Placental pericyte (primary cell): ENCODE measurements at places on chromosomes 12 and 14. TPM values are rescaled to one million over a fixed set of nuclear protein-coding genes. Genes with fewer than 3 reads are reported as not detected.

GPRC5A gene
- total RNA-seq: 17.9 and 50.1 TPM in 2 replicates

KCNJ8 gene
- 0.57 TPM in 1 of 2 replicates, not detected in the other for total RNA-seq

RPL10L gene
- not detected in 2 replicates for total RNA-seq

POTEG gene
- total RNA-seq: not detected in 2 replicates

ST8SIA1 gene
- under 0.01 TPM in 1 of 2 replicates, not detected in the other for total RNA-seq

KERA gene
- total RNA-seq: not detected in 2 replicates

CPNE8 gene
- total RNA-seq: 17.9 and 24.3 TPM in 2 replicates

SCNN1A gene
- total RNA-seq: 0.44 and 0.57 TPM in 2 replicates

RPS26 gene
- total RNA-seq: 329 and 597 TPM in 2 replicates

AKAP3 gene
- 1.0 and 3.5 TPM in 2 replicates for total RNA-seq

PLD4 gene
- total RNA-seq: under 0.01 TPM in 1 of 2 replicates, not detected in the other

SYT1 gene
- total RNA-seq: 1.3 and 5.2 TPM in 2 replicates

SIRT4 gene
- total RNA-seq: 0.66 and 0.86 TPM in 2 replicates

DEPDC4 gene
- total RNA-seq: 1.1 and 2.4 TPM in 2 replicates

CLEC2A gene
- total RNA-seq: not detected in 2 replicates

CNTN1 gene
- total RNA-seq: 0.43 TPM in 1 of 2 replicates, not detected in the other

GPRC5D gene
- not detected in 2 replicates for total RNA-seq

HCAR2 gene
- total RNA-seq: 2.4 TPM in 1 of 2 replicates, not detected in the other

SOS2 gene
- 26.6 and 27.1 TPM in 2 replicates for total RNA-seq

SPTB gene
- 0.22 and 0.57 TPM in 2 replicates for total RNA-seq

MOAP1 gene
- total RNA-seq: 9.3 and 12.9 TPM in 2 replicates

BICDL1 gene
- total RNA-seq: not detected in 2 replicates

SLCO1B1 gene
- not detected in 2 replicates for total RNA-seq

SMCO3 gene
- not detected in 2 replicates for total RNA-seq

APOF gene
- not detected in 2 replicates for total RNA-seq

LRRIQ1 gene
- 0.29 TPM in 1 of 2 replicates, not detected in the other for total RNA-seq

OR4K15 gene
- total RNA-seq: not detected in 2 replicates

KRT82 gene
- not detected in 2 replicates for total RNA-seq

SLC4A8 gene
- 1.5 and 8.2 TPM in 2 replicates for total RNA-seq

SSTR1 gene
- 10.3 and 11.0 TPM in 2 replicates for total RNA-seq

FAM181A gene
- not detected in 2 replicates for total RNA-seq

CNIH1 gene
- total RNA-seq: 120 and 207 TPM in 2 replicates

USP15 gene
- total RNA-seq: 53.2 and 61.4 TPM in 2 replicates

RNU4-1 gene
- under 0.01 TPM in 2 replicates for total RNA-seq

GALNT16 gene
- total RNA-seq: 1.3 and 1.9 TPM in 2 replicates

MIP gene
- total RNA-seq: not detected in 2 replicates

TPH2 gene
- total RNA-seq: not detected in 2 replicates

SERPINA9 gene
- 0.43 TPM in 1 of 2 replicates, not detected in the other for total RNA-seq

TAMALIN gene
- 1.9 and 5.0 TPM in 2 replicates for total RNA-seq

P2RX4 gene
- 19.6 and 68.3 TPM in 2 replicates for total RNA-seq

ZBTB42 gene
- 2.9 and 3.3 TPM in 2 replicates for total RNA-seq

DLGAP5 gene
- total RNA-seq: 1.1 and 41.8 TPM in 2 replicates

CD4 gene
- total RNA-seq: 0.57 and 1.1 TPM in 2 replicates

TNFAIP2 gene
- 69.7 and 89.5 TPM in 2 replicates for total RNA-seq

CCDC175 gene
- not detected in 2 replicates for total RNA-seq

TAS2R30 gene
- 7.4 and 9.2 TPM in 2 replicates for total RNA-seq

DDN gene
- total RNA-seq: 0.14 TPM in 1 of 2 replicates, not detected in the other

KRT78 gene
- not detected in 2 replicates for total RNA-seq

ANKRD52 gene
- total RNA-seq: 21.2 and 39.4 TPM in 2 replicates

KCNA1 gene
- total RNA-seq: not detected in 2 replicates

C12orf50 gene
- not detected in 2 replicates for total RNA-seq

LRIG3 gene
- total RNA-seq: 15.3 and 45.2 TPM in 2 replicates
